HFFc6 (cell line): ENCODE measurements at places on chromosomes 1 and 21. TPM values are rescaled to one million over a fixed set of nuclear protein-coding genes. Genes with fewer than 3 reads are reported as not detected.

DNA sequence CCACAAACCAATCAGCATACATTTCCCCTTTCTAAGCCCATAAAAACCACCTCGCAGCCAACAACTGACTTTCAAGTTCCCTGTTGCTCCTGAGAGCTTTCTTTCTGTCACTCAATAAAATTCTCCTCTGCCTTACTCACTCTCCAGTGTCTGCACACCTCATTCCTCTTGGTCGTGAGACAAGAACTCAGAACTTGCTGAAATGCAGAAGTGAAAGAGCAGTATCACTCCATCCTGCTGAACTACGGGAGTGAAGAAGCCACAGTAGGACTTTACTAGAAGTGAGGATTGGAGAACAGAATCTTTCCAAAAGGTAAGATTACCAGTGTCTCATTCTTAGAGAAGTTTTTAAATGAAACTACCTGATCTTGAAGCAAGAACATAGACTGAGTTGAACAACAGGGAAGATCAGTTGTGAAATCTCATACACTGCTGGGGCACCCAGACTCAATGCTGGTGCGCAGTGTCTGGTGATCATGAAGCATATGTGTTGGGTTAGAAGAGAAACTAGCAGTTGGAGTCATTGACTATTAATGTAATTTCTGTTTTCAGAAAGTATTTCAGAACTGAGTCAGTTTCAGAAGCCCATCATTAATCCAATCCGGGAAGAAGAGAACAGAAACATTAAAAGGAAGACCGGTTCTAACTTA, 726.9 kb upstream of the TMPRSS15 start:
- H3K4me1 ChIP-seq = no peaks in the 10 kb centered on the region
- no peak for DNase-seq
- no peaks in the 10 kb centered on the region for H3K36me3 ChIP-seq

GRCh38 chr1:50971748-50972305, 1.8 kb downstream of the CDKN2C start:
- H3K27me3 ChIP-seq = peaks cover 5% of the 10 kb centered on the region
- peaks cover 48% of the 10 kb centered on the region for H3K4me1 ChIP-seq

DNA sequence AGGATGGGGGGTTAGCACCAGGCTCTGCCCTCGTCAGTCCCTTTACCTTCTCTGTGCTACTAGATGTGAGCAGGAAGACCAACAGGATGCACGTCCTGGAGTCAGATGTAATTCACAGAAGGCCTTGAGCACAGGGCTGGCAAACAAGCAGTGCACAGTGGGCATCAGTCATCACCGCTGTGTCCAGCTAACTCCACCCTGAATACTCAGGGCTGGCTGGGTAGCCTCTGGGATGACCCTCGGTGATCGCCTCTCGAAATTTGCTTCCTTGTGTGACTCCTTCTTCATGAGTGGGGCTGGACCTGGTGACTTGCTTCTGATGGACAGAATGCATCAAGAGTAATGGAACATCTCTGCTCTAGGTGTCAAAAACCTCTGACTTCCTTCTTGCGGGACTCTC, 92.2 kb upstream of the TMPRSS2 start:
- no peak for DNase-seq
- peaks cover 9% of the 10 kb centered on the region for H3K27me3 ChIP-seq
- H3K4me3 ChIP-seq = no peak overlapping the region
- peaks cover 15% of the 10 kb centered on the region for H3K4me1 ChIP-seq

Gene IL12RB2
- not detected in 3 replicates for total RNA-seq

Gene BRDT
- total RNA-seq = not detected in 3 replicates
